CD8-positive, alpha-beta memory T cell (primary cell): ENCODE measurements at places on chromosomes 7 and 10.

DNA sequence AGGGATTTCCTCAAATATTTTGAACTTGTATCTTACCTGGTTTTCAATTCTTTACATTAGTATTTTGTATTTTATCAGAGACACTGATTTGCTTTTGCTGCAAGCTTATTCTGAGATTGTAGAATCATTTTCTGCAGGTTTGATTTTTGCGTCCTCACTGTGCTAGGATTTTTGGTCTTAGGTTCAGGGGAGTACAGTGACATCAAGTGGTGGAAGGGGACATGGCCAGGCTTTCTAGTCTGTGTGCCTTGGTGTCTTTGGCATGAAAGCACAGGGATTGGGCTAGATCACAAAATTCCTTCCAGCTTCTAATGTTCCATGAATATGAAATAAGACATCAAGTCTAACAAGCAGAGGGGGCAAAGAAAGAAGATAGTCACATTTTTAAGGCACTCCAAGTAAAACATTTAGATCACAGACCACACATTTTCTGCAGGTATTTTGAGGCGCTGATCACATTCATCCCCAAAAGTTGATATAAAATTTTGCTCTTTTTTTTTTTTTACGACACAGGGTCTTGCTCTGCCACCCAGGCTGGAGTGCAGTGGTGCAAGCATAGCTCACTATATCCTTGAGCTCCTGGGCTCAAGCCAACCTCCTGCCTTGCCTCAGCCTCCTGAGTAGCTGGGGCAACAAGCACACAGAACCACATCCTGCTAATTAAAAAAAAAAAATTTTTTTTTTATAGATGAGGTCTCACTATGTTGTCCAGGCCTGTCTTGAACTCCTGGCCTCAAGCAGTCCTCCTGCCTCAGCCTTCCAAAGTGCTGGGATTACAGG lies 124.4 kb downstream of the PON1 start:
- DNase-seq: no peak

DNA sequence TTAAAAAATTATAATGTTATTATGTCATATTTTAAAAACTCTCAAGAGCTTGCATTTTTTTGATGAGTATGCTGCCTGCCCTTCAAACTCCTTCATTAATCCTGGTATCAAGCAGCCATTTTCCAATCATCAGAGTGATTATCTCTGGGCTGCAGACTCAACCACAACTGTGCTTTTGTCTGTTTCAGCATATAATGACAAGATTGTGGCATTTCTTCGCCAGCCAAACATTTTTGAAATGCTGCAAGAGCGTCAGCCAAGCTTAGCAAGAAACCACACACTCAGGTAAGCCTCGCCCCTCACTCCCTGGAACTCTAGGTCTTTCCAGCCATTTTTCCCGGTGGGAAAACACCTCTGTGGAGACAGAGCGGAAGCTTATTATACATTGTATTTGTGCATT lies 90.0 kb upstream of the STK17A start:
- DNase-seq: no peak

- no peak for DNase-seq
Observed at GRCh38 chr10:129765664-129766550, 198.2 kb downstream of the EBF3 start.

- no peak for DNase-seq
Observed at GRCh38 chr10:1525354-1526162, 211.8 kb downstream of the ADARB2 start.

GRCh38 chr10:128218161-128218560 lies 91.9 kb upstream of the MKI67 start:
- no peak for DNase-seq
